ENCODE measurements at places on chromosomes 1 and 21. TPM values are rescaled to one million over a fixed set of nuclear protein-coding genes. Genes with fewer than 3 reads are reported as not detected.

RUSC1 gene
- total RNA-seq, result 7.5 TPM

CYP4A11 gene
- not detected for total RNA-seq

GRCh38 chr1:180598333-180598974, 33.4 kb upstream of the XPR1 start:
- H3K4me3 ChIP-seq, result no peak overlapping the region
- DNase-seq, result no peak
- no peaks in the 10 kb centered on the region for H3K36me3 ChIP-seq
- H3K27me3 ChIP-seq, result no peaks in the 10 kb centered on the region
- no peaks in the 10 kb centered on the region for H3K4me1 ChIP-seq

DNA sequence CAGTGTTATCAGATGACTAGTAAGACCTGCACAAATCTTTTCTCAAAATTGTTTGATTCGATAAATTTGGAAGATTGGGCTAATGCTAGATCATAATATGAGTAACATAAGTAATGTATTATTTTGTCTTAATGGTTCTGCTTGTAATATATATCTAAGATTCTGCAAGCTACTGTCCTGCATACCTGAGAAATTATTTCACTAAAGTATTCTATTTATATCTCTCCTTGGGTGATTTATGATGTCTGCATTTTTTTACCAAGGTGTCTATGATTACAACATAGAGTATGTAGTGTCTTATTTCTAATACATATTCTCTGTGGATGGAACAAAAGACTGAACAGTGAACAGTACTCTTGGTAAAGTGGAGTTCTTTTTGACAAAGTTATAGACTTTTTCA, 166.6 kb downstream of the CLEC20A start:
- no peaks in the 10 kb centered on the region for H3K36me3 ChIP-seq
- no peak for DNase-seq
- no peaks in the 10 kb centered on the region for H3K27me3 ChIP-seq
- H3K4me1 ChIP-seq, result no peaks in the 10 kb centered on the region
- no peak overlapping the region for H3K27ac ChIP-seq

- H3K36me3 ChIP-seq, result no peaks in the 10 kb centered on the region
- H3K4me3 ChIP-seq, result no peak overlapping the region
Measured at GRCh38 chr1:200279810-200280411, 129.9 kb downstream of the ZNF281 start.

All from thymus (tissue), 14 donors.